ENCODE measurements at places on chromosomes 13 and 19.

DNA sequence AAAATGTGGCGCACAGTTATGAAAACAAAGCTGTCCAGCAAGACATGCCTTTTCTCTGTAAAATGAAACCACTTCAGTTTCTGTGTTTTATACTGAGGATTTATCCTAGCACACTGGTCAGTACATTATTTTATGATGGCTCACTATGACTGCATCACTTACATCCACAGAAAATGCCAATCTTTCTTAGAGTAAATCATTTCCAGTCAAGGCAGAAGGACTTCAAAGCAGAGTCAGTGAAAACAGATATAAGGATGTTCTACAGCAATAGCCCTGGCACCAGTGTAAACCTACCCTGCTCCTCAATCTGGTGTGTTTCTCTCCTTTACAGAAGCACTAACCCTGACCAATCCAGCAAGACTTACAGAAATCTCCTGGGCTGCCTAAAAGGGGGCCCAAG is 473.5 kb downstream of the GPC6 start:
- DNase-seq: no peak

- DNase-seq: no peak
These were observed 452 bp upstream of the PPM1N start for GRCh38 chr19:45497791-45498190.

GRCh38 chr13:74093691-74094090 is 40.5 kb downstream of the KLF12 start:
- DNase-seq: no peak

DNA sequence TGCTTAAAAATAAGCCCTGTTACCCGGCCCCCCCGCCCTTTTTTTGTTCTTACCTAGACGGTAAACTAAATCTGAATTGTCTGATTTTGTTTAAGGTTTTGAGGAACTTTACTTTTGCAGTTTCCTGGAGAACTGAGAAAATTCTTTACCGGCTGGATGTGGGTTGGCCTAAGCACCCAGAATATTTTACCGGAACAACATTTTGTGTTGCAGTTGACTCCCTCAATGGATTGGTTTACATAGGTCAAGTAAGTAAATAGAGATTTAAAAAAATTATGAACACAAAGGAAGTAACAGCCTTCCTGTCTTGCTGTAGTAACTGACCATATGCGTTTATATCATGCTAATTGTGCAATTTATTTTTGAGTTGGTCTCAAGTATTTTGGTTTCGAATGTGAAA is 785 bp downstream of the NHLRC3 start:
- no peak for DNase-seq

GRCh38 chr19:11066326-11066725 is 22.9 kb upstream of the LDLR start:
- no peak for DNase-seq

- no peak for DNase-seq
These were observed 12.3 kb upstream of the BSG start for GRCh38 chr19:560121-560520.

DNA sequence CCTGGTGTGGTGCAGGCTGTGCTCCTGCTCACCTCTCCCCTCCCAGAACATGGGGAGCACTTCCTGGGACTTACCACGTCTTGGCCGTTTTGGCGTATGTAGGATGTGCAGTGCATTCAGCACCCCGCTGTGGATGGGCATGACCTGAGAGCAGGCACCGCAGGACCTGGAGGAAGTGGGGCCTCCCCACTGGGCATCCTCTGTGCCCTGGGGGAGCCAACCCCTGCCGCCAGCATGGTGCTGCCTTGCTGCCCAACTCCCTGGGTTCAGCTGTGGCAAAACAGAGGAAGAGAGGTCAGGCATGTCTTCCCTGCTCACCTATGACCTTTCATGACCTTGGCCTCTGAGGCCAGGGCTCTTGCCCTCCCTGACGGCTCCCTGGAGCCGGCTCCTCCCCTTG is 103.5 kb downstream of the RAB20 start:
- DNase-seq: no peak

GRCh38 chr13:34944751-34945150 is 2.7 kb downstream of the NBEA start:
- no peak for DNase-seq

DNA sequence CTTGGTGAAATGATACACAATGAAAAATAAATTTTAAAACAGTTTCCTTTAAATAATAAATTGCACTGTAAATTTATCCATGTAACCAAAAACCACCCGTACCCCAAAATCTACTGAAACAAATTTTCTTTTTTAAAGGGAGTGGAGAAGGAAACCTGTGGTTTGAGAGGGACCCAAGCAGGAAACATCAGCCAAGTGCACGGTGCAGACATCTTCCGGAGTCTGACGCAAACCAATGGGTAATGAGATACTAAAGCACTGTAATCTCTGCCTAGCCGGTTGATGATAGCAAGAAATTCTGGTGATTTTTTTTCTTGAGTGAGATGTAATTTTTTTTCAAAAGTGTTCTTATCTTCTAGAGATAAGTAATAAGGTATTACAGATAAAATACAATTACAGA is 115.4 kb downstream of the ABCC4 start:
- no peak for DNase-seq

DNA sequence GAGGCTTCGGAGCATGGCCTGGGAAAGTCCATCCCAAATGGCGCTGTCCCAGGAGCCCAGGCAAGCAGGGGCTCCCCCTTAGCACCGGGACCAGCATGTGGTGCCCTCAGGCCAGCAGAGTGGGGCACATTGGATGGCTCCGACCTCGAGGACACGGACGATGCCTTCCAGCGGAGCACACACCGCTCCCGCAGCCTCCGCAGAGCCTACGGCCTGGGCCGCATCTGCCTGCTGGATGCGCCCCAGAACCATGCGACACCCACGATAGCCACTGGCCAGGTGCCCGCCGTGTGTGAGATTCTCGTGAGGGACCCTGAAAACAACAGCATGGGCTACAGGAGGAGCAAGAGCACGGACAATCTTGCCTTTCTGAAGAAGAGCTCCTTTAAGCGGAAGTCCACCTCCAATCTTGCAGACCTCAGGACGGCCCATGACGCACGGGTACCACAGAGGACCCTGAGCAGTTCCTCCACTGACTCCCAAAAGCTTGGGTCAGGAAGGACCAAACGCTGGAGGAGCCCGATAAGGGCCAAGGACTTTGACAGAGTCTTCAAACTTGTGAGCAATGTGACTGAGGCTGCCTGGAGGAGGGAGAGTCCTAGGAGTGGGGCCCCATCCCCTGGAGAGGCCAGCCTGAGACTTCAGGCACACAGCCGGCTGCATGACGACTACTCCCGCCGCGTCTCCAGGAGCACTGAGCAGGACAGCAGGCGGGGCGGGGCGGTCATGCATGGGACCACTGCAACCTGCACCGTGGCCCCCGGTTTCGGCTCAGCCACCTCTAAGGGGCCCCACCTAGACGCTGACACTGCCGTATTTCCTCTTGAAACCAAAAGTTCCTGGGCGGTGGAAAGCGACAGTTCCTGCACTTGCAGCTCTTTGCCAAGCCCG is 63.1 kb downstream of the SPATA13 start:
- DNase-seq: no peak

DNA sequence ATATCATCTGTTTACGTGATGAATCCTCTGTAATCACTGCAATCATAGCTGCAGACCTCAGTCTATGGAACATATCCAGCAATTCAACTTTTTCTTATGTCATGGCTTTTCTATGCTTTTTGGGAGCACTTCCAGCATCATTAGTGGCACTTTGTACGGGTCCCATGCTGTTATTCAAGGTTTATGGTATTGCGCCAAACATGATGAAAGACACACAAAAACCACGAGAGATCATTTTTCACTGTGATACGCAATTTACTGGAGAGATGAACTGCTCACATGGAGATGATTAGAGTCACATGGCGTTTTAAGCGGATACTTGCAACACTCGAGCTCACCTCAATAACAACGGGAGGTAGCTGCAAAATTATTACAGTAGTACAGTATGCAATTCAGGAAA is 2101.7 kb upstream of the PCDH20 start:
- no peak for DNase-seq

GRCh38 chr13:110590577-110590976 is 24.8 kb upstream of the NAXD start:
- no peak for DNase-seq

DNA sequence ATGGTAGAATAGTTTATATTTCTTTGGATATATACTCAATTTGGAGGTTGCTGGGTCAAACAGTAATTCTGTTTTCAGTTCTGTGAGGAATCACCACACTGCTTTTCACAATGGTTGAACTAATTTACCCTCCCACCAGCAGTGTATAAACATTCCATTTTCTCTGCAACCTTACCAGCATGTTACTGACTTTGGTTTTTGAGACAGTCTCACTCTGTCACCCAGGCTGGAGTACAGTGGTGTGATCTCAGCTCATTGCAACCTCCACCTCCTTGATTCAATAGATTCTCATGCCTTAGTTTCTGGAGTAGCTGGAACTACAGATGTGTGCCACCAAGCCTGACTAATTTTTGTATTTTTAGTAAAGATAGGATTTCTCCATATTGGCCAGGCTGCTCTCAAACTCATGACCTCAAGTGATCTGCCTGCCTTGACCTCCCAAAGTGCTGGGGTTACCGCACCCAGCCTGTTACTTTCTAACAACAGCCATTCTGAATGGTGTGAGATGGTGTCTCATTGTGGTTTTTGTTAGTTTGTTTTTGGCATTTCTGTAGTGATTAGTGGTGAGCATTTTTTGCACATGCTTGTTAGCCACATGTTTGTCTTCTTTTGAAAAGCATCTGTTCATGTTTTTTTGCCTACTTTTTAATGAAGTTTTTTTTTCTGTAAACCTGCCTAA is 12.5 kb downstream of the ZNF714 start:
- no peak for DNase-seq

GRCh38 chr13:79423801-79424642 is 18.0 kb upstream of the RBM26 start:
- DNase-seq: peak; percentile 55

- DNase-seq: no peak
These were observed 5.8 kb downstream of the KIRREL2 start for GRCh38 chr19:35862528-35862927.

DNA sequence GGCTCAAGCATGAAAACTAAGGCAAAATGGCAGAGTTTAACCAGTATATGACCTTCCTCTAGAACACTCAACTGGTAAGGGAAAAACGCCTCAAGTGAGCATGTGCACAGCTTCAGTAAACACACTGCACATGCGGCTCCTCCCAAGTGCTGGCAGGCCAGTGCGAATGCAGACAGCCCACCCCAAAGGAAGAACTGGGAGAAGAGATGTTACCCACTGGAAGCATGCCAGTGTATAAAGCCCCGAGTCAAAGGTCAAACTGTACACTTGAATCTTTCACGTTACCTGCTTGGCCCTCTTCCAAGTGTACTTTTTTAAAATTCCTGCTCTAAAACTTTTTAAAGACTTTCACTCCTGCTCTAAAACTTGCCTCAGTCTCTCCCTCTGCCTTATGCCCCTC is 19.2 kb upstream of the RCBTB1 start:
- DNase-seq: no peak

GRCh38 chr19:14105680-14106079 is 11.9 kb downstream of the PRKACA start:
- no peak for DNase-seq

GRCh38 chr19:5086725-5087439 is 118.0 kb downstream of the KDM4B start:
- DNase-seq: no peak

- no peak for DNase-seq
These were observed 1.8 kb upstream of the KLK4 start for GRCh38 chr19:50912727-50913716.

GRCh38 chr19:4744451-4745174 is 21.0 kb upstream of the DPP9 start:
- DNase-seq: peak; percentile 74

DNA sequence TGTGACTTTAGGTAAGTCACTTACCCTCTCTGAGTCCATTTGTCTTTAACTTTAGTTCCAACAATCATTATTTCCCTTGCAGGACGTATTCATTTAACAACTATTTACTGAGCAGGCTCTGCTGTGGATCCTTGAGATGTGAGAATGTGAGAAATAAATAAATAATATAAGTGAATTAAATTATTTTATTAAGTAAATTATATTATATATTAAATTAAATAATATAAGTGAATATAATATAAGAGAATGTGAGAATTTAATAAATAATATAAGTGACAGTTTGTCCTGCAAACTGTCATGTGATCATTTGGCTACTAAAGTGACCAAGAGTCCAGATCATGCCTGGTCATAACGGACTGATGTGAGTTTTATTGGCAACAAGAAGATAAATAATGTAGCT is 598 bp downstream of the OR2Z1 start:
- no peak for DNase-seq

Measured in RCC 7860 (cell line).